ENCODE measurements at places on chromosomes 2 and 18. TPM values are rescaled to one million over a fixed set of nuclear protein-coding genes. Genes with fewer than 3 reads are reported as not detected.

- DNase-seq = no peak
These were observed 48.4 kb upstream of the ZNF397 start for GRCh38 chr18:35192415-35192814.

- DNase-seq = no peak
These were observed 71.1 kb downstream of the DYSF start for GRCh38 chr2:71524476-71524875.

MEP1B gene
- not detected for total RNA-seq

GPR155 gene
- 1.7 TPM for total RNA-seq

SPATA3 gene
- not detected for total RNA-seq

- no peak for DNase-seq
These were observed 223.2 kb upstream of the COPS8 start for GRCh38 chr2:236862526-236862925.

PASK gene
- total RNA-seq = 9.2 TPM

GRCh38 chr2:232653441-232653840 lies 20.0 kb downstream of the EFHD1 start:
- DNase-seq = no peak

CD8A gene
- total RNA-seq = 1.5 TPM

ZNF385B gene
- not detected for total RNA-seq

DNA sequence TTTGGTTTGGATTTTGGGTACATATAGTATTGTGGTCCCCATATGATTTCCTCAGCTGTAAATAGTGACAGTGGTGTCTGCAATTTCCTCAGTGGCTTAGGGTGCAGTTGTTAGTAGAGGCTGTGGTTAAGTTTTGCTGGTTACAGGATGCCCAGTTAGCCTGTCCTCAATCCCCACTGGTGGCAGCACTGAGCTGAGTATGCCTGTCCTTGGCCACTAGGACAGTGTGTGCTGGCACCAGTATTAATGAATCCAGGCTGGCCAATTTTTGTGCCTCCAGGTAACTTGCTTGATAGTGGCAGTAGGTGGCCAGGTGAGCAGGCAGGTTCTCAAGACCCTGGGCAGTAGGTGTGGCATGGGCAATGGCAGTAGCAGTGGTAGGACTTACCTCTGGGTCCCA lies 973.1 kb downstream of the TMEM182 start:
- no peak for DNase-seq

DNA sequence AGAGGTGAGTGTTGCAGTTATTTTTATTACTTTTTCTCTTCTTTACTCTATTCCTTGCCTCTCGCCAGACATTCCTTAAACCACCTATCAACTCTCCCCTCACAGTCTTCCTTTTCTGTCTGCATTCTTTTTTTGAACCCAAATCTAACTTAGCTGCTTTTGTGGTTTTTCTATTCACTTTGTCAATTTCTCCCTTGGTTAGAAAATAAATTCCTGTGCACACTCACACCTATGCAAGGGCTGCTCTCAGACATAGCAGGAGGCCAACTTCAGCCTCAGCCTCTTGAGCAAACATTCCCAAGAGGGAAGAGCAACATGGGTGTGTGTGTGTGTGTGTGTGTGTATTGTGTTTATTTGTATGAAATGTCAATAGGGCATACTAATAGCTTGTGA lies 808.6 kb downstream of the RNF144A start:
- no peak for DNase-seq

GRCh38 chr2:74100254-74101216 lies 47.2 kb downstream of the BOLA3 start:
- no peak for DNase-seq

DNA sequence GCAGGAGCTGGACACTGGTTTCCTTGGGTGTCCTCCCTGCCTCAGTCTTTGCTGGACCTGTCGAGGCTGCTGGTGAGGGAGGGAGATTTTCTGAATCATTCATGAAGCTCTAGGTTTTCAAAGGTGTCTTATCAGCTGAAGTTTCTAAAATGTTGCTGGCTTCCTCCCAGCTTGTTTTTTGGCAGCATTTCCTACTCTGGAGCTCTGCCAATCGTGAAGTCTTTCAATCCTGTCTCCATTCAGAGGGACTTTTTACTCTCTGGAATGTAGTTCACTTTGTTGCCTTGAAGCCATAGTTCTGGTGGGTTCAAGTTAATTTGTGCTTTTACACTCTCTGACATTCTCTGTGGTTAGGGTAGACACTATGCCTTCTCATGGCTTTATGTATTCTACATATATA lies 23.9 kb downstream of the SNTG2 start:
- peak; percentile 7 for DNase-seq

GRCh38 chr2:126886211-126886915 lies 12.3 kb upstream of the TEX51 start:
- DNase-seq = no peak

DNA sequence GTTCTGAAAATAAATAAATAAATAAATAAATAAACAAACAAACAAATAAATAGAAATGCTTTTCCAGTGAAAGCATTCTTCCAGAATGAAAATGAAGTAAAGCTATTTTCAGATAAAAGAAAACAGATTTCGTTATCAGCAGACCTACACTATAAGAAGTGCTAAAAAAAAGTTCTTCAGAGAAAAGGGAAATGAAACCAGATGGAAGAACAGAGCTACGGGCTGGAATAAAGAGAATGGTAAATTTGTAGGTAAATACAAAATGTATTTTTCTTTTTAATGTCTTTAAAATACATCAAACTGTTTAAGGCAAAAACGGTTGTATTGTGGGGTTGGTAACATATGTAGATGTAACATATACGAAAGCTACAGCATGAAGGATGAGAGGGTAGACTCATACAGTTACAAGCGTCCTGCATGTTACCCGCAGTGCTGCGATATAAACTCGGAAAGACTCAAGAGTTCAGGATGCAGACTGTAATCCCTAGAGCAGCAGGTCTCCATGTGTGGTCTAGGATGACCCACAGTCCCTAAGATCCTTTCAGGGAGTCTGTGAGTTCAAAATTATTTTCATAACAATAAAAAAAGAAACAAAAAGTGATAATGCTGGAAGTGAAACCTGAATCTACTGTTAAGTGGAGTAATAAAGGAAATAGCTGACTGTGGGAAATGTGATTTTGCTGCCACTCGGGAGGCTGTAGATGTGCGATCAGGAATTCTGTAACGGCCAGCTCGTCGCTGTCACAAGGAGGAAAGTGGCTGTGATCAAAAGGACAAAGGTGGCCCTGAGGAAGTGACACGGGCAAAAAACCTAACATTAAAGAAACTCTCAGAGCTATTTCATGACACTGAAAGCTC lies 5.3 kb upstream of the RAB12 start:
- no peak for DNase-seq

- DNase-seq = no peak
These were observed 9.9 kb downstream of the COL3A1 start for GRCh38 chr2:188984065-188984491.

- DNase-seq = no peak
These were observed 114.6 kb downstream of the SETBP1 start for GRCh38 chr18:44795241-44795640.

DNA sequence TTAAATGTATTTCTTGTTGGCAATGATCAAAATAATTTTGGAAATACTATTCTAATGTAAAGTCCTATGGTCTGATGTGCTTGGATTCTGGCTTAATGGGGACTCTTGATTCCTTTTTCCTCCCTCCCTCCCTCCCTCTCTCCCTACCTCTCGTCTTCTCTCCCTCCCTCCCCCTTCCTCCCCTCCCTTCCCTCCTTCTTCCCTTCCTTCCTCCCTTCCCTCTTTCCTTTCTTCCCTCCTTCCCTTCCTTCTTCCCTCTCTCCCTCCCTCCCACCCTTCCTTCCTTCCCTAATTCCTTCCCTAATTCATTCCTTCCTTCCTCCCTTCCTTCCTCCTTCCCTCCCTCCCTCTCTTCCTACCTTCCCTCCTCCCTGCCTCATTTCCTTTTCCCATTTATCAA lies 19.9 kb upstream of the NCKAP5 start:
- no peak for DNase-seq

DNA sequence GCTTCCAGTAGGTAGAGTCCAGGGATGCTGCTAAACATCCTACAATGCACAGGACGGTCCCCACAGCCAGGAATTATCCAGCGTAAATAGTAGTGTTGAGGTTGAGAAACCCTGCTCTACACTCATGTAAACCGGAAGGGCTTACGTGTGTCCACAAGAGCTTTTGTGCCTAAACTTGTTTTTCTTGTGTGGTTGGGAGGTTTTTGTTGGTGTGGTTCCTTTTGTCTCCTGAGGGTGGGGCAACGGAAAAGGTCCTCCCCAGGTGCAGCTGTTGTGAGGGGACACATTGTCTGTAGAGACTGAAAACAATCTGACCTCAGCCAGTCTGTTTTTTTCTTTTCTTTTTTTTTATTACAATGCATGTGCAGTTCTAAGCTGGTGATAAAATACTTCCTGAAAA lies 72.7 kb upstream of the MGAT5 start:
- DNase-seq = no peak

GRCh38 chr2:27681841-27682240 lies 18.2 kb downstream of the SLC4A1AP start:
- DNase-seq = no peak

- DNase-seq = no peak
These were observed 59.6 kb upstream of the LINC00305 start for GRCh38 chr18:64208516-64208915.

- DNase-seq = peak; percentile 52
These were observed 6.7 kb upstream of the LCT start for GRCh38 chr2:135843671-135844070.

GRCh38 chr2:45438872-45439665 lies 172.0 kb downstream of the SRBD1 start:
- no peak for DNase-seq

LTBP1 gene
- total RNA-seq = 39.5 TPM

DNA sequence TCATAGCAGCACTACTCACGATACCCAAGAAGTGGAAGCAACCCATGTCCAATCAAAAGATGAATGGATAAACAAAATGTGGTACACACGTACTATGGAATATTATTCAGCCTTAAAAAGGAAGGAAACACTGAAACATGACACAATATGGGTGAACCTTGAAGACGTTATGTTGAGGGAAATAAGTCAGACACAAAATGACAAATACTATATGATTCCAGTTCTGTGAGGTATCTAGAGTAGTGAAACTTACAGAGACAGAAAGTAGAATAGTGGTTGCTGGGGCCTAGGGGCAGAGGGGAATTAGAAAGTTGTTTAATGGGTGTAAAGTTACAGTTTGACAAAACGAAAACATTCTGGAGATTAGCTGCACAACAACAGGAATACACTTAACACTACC lies 24.7 kb downstream of the TLK1 start:
- no peak for DNase-seq

DNA sequence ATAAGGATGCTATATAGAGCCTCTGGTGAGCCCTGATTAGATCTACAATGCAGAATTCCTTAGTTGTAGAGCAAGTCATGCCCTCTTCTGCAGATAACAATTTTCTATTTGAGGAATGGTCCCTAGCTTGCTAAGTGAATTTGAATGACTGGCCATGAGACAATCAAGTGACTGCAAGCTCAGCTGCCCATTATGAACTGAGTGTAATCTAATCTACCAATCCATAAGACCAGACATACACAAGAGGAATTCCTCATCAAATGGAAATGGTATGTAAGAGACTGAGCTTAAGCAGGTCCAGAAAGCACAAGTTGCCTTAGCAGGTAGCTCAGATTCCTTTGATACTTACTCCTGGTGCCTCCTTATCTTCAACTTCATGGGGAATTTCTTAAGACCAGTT lies 4.8 kb upstream of the ANKRD44 start:
- DNase-seq = no peak

UGT1A8 gene
- total RNA-seq = not detected

GRCh38 chr2:16318474-16319195 lies 347.0 kb downstream of the CYRIA start:
- DNase-seq = no peak

- no peak for DNase-seq
These were observed 67.3 kb downstream of the CTNNA2 start for GRCh38 chr2:79580175-79580574.

ADNP2 gene
- total RNA-seq = 28.1 TPM

DNA sequence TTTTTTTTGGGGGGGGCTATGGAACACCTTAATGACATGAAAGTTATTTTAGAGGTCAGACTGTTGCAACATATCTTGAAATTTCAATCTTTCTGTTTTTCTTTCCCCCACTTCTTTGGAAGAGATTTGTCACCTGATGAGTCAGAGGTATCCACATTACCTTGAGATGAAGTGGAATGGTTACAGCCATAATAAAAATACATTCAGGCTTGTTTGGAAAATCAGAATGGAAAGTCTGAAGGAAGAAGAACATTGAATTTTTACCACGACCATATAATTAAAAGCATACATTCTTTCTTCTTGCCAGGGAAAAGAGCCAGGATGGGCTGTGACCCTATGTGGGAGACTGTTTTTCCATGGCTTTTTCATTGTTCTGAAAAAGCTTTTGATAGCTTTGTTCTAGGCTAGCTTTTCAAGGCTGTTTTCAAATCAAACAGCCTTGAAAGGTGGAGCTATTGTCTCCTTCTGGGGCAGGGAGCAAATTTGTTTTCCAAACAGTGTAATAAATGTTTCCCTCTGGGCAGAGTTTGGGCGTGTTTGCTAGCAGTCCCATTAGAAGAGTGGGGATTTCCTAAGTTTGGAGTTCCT lies 2.3 kb upstream of the GTF3C3 start:
- DNase-seq = peak; percentile 19

DNA sequence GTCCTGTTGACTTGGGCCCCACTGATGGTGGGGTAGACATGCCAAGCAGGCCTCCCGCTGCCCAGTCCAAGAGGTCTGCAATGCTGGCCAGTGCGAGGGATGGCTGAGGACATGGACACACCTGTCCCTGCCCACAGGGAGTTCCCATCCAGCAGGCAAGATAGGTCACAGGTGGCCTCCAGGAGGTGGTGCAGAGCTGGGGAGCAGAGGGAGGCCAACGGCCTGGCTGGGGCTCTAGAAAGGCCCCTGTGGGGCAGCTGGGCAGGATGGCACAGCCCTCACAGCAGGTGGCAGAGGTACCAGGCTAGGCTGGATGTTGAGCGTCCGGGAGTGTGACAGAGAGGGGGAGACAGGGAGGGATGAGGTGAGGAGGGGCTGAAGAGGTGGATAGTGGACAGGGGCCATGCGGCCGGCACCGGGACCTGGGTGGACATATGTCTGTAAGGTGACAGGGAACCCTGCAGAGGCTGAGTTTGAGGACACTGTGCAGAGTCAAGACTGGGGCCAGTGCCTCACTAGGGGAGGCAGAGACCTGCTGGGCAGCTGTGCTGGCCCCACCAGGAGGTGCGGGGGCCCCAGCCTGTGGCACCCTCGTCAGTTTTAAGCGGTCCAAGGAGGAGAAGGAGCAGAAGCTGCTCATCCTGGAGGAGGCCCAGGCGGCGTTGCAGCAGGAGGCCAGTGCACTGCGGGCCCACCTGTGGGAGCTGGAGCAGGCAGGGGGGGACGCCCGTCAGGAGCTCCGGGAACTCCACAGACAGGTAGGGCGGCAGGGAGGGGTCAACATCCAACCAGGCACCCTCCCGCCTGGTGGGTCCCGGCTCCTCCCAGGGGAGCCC lies 34.3 kb upstream of the SNED1 start:
- no peak for DNase-seq

- DNase-seq = no peak
These were observed 689 bp downstream of the RPRD1A start for GRCh38 chr18:36066686-36067054.
